ENCODE measurements at places on chromosomes 16 and 17.

DNA sequence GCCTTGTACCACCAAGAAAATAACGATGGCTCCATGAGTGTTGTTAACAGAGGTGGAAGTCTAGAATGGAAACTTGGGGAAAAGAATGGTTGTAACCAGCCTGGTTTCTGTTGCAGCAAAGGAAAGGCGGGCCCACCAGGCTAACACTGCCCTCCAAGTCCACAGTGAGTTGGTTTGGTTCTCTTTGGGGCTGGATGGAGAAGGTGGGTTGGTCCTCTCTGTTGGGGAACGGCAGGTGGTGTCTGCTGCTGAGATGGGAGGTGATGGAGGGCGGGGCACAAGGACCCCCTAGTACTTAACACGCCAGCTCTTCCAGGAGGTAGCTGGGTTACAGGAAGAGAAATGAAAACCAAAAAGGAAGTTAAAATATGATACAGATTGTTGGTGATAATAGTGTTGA, 76.6 kb upstream of the PLCG2 start:
- DNase-seq: no peak

DNA sequence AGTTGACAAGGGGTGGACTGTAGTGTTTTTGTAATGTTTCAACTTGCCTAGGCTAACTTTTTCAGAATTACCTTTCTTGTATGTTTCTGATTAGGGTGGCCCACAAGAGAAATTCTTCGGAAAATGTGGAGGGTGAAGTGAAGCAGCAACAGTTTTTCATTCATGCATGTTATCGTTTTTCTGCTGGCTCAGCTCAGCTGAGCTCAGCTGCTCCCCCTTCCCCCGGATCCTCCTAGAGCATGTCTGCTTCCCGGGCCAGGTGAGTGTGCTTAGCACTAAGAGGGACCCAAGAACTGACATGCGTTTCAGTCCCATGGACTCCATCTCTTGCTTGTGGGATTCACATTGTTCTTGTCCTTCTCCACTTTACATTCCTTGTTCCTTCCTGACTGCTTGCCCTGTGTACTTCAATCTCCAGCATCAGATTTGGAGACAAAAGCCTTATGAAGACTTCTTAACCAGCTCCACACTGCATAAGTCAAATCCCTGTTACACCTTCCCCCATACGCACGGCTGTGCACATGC, 33.6 kb downstream of the SCPEP1 start:
- DNase-seq: no peak

GRCh38 chr16:49580751-49581303, 207.2 kb downstream of the C16orf78 start:
- no peak for DNase-seq

DNA sequence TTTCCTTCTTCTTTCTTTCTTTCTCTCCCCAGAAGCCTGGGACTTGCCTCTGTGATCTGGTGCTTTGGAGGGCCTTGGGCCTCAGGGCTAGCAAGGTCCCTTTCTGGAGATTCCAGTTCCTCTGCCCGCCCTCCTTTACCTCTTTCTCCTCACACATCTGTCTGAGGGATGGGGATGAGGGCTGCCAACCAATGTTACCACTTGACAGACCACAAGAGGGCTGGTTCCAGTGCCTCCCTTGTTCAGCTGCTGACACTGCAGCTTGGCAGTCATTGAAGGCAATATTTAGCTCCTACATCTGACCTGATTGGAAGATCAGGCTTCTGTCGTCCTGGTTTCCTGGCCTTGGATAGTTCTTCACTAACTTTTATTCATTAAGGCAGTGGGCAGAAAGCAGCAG, 3.6 kb upstream of the ZNF652 start:
- peak; percentile 42 for DNase-seq

DNA sequence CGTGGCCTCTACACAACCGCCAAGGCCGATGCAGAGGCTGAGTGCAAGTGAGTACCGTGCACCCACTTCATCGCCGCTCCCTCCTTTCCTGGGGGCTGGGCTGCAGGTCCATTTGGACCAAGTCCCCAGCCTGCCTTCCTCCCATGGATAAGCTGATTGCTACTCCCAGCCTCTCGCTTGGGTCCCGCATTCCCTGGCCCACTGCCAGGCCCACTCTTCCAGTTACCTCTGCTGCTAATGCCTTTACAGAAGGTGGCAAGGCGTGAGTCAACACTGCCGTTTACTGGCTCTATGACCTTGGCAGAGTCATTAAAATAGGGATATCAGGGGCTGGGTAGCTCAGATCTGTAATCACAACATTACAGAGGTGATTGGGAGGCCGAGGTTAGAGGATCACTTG, 11.2 kb downstream of the SULT1A2 start:
- no peak for DNase-seq

DNA sequence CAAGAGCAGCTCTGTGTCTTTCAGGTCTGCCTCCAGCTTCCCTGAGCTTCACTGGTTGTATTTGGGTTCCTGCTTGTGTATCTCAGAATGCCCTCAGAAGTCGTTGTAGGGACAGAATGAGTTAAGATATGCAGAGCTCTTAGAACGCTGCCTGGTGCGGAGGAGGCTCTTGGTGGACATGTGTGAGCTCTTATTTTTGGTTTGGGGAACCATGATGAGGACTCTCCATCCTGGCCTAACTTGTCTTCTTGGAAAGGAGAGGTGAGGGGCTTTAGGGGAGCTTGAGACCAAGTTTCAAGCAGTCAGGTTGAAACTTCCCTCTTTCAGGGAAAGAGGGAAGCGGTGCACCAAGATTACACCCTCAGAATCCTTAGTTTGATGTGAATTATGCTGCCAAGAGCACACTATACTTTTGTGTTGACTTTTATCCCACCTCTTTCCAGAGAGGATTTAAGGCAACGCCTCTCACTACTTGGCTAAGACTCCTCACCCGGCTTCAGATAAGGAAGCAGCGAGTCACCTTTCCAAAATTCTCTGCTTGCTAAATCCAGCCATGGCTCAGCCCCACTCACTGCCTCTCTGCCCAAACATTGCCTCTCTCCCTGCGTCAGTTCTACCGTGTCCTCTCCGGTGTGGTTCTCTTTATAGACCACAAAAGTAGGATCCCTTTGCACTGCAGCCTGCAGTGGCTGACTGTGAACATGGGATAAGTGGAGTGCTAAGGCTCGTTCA, 12.7 kb downstream of the CDK5RAP3 start:
- no peak for DNase-seq

GRCh38 chr17:42537156-42537805, 1.2 kb downstream of the NAGLU start:
- DNase-seq: no peak

DNA sequence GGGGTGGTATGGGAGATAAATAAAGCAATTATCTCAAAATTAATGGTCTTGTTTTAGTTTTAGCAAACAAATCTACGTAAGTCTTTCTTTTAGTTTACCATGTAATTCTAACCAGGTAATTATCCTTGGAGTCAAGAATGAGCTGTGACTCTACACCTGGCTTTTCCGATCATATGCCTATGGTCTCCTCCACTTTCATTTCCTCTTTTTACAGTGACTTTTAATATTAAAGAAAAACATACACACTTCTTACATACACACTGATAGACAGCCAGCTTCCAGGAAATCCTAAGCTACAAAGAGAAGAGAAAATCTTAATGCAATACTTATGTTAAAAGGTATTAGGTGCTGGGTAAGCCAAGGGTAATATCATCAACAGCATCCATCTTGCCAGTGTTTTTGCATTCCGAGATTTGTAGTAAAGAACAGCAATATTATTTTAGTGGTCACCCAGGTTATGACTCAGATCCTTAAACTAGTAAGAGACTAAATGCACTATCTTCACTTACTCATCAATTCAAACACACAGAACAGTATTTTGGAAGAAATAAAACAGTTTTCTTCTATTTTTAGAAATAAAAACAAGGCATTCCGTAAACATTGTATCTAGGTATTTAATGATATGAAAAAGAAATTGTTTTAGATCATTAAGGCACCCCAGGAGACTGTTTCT, 4.4 kb upstream of the IRX5 start:
- no peak for DNase-seq

DNA sequence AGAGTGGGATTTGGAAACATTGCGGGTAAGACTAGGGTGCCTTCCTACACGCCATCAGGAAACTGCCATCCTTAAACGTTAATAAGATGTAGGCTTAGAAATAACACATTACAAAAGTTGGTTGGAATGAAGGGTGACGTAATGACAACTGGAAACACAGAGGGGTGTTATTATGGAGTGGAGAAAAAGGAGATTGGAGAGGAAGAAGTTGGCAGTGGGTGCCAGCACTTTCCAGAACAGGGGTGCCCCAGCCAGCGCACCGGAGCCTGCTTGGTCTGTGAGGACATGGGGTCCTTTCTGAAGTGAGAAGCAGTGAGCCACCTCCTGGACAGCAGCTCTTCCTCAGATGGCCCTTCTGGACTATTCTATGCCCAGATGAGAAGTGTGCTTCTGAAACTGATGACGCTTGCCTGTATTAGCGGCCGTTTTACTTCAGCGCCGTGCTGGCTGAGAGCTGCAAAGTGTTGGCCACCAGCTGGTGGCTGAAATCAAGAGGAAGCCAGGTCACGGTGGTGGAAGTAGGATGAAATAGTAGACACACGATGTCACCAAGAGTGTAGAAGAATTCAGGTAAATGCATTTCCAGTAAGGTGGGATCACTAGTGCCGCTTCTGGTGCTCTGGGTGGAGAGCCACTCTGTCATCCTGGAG, 244.8 kb downstream of the NTN1 start:
- no peak for DNase-seq

DNA sequence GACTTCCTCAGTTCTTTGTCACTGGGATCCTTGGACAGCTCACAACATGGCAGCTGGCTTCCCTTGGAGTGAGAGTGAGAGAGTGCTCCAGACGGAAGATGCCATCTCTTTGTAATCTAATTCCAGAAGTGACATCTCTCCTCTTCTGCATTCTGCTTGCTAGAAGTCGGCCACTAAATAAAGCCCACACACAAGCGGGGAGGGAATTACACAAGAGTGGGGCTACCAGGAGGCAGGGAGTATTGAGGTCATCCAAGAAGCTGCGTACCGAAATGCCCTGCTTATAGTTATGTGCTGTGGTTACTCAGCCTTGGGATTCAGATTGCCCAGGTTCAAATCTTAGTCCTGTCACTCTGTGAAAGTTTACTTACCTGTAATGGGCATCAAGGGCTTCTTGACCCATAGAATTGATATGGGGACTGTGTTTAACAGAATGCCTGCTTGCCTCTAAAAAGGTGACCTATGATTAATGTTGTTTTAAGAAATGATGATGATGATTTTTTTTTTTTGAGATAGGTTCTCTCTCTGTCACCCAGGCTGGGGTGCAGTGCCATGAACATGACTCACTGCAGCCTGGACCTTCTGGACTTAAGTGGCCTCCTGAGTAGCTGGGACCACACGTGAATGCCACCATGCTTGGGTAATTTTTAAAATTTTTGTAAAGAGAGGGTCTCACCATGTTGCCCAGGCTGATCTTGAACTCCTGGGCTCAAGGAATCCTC, 120.9 kb upstream of the HS3ST2 start:
- DNase-seq: no peak

DNA sequence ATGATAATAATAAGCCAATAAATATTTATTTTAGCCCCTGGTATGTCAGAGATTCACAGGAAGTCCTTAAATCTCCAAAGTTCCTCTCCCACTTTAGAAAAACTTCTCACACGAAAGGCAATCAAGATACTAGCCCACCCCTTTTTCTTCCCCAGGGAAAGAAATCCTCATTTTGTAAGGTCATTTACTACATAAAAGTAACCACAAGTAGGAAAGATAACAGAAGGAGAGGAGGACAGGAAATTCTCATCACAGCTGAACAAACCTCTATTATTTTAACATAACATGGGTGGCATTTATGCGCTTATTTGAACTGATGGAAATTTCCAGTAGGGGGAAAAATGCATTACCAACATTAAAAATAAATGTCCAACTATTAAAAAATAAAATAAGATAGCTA, 3.4 kb downstream of the FAM222B start:
- DNase-seq: no peak

DNA sequence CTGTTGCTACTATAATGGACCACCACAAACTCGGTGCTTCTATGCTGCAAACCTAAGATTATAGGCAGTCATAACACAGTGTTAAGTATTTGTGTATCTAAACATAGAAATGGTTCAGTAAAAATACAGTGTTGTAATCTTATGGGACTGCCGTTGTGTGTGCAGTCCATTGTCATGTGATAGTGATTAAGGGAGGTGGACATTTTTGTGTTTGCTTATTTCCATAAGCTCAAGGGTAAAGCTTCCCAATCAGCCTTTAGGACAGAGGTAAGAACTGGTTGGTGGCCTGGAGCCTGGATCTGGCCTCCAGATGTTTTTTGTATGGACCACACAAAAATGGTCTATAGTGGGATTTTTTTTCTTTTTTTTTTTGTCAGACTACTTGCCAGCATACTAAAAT, 29.9 kb downstream of the WWOX start:
- no peak for DNase-seq

DNA sequence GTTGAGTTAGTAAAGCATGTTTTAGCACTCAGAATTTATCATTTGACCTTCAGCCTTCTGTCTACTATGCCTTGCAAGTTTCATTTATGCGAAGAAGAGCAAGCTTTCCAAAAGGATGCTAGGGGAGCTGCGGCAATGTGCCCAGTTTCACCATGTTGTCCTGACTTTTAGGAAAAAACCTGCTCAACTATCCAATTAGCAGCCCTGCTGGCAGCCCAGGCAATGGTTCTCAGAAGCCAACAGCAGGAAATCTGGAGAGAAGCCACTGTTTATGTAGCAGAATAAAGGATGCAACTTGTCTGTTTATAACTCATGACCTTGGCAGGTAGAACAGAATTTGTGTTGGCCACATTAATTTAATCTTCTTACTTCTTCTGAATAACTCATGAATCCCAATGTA, 230.8 kb downstream of the ABCC12 start:
- no peak for DNase-seq

DNA sequence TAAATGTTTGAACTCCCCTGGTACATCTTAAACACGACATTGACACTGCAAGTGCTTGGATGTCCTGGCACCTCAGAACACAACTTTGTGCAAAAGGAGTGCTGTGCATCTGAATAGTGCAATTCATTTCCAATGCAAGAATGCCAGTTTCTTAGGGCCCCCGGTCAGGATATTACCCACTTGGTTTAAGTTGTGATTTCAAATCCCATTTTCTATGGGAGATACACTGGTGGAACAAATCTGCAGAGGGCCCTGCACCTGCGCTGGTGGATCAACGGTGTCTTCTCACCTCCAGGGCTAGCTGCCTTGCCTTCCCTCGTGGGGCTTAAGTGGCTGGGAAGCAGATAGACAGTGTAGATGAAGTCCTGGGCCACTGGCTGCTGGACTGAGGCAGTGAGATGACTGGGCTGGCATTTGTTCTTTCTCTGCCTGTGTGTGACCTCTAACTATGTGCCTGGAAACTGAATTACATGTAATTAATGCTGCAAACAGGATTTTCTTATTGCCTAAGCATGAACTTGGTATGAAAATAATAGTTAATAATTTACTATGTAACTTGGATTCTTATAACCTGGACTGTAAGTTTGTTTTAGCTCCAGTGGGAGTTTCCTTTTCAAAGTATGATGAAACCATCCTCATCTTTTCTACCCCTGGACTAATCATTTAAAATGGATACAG, 20.9 kb downstream of the HAPSTR1 start:
- no peak for DNase-seq

DNA sequence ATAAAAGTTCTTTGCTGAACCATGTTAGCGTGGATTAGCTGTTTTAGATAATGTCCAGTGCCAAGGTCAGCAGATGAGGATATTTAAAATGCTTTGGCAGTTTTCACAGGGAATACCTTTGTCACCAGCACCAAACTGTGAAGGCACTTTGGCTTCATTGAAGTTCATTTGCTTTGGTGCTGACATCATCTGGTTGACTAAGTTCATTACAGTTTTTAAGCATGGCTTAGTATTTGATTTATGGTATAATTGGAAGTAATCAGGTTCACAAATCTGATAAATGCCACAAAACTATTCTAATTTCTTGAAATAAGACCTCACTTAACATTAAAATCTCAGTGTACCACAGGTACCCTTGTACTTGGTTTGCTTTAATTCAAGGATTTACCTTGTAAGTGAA, 4.3 kb downstream of the GID4 start:
- DNase-seq: no peak
